ENCODE measurements at places on chromosomes 2 and 18.

- no peak for DNase-seq
These were observed 50.7 kb downstream of the DAPL1 start for GRCh38 chr2:158845859-158846258.

DNA sequence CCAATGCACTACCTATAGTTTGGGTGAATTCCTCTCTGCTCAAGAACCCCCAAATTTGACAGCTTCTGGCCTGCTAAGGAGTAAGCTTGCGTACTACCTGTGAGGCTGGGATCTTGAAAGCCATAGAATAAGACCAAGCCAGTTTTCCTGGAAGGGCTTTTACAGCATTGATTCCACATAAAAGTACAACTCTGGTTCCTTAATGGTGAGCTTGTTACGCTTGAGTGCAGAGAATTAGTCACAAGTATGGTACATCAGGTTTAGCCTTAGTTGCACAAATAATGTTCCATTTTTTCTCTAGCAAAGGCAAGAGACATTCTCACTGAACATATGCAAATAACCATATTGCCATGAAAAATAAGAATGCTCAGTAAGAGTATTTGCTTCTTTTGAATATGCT, 39.1 kb upstream of the STK39 start:
- DNase-seq = no peak

DNA sequence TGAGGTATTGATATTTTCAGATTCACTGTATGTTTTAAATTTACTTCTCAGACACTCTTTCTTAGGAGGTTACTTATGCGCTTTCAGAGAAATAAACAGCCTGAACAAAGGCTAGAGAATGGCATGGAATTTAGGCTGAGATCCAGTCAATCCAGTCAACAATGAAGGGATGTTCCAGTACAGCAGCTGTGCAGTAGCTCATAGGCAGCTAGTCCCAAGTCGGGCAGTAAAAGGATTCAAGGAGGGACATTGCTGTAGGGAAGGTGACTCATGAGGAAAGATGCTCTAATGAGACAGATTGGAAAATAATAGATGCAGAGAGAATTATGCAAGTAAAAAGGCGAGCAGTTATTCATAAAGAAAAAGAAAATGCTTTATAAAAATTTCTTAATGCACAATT, 397.9 kb upstream of the RGPD4 start:
- DNase-seq = no peak

- DNase-seq = peak; percentile 42
These were observed 2.3 kb downstream of the VAPA start for GRCh38 chr18:9916077-9916639.

DNA sequence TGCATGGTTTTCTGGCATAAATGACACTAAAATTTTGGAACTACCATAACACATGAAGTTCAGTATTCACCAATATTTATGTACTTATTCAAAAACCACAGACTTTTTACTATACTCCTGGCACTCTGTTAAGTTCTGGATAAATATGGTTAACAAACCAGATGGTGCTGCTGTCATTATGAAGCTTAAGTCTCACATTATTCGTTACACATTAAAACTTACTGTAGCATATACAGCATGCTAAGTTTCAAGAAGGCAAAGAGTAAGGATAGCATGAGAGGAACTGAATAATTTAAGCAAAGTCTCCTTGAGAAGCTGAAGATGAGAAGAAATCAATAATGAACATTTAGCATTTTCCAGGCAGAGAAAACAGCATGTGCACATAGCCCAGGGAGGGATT, 929.5 kb downstream of the NRXN1 start:
- no peak for DNase-seq

DNA sequence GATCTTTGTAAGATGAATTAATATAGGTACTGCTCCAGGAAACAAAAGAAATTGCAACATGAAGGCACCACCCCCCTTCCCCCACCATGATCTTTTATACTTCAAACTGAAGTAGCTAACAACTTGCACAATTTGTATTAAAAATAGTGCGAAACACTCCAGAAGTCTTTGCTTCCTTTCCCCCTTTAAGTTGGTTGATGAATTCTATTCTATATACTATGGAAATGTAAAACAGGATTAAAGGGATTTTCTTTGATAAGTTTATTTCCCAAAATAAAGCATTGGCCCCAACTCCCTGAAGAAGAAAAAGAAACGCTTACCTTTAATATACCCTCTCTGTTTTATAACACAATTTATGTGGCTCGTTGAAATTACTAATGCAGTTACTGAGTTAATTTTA, 227.1 kb downstream of the ARHGAP15 start:
- no peak for DNase-seq

- DNase-seq = peak; percentile 95
These were observed 185.6 kb upstream of the COL3A1 start for GRCh38 chr2:188788621-188789020.

DNA sequence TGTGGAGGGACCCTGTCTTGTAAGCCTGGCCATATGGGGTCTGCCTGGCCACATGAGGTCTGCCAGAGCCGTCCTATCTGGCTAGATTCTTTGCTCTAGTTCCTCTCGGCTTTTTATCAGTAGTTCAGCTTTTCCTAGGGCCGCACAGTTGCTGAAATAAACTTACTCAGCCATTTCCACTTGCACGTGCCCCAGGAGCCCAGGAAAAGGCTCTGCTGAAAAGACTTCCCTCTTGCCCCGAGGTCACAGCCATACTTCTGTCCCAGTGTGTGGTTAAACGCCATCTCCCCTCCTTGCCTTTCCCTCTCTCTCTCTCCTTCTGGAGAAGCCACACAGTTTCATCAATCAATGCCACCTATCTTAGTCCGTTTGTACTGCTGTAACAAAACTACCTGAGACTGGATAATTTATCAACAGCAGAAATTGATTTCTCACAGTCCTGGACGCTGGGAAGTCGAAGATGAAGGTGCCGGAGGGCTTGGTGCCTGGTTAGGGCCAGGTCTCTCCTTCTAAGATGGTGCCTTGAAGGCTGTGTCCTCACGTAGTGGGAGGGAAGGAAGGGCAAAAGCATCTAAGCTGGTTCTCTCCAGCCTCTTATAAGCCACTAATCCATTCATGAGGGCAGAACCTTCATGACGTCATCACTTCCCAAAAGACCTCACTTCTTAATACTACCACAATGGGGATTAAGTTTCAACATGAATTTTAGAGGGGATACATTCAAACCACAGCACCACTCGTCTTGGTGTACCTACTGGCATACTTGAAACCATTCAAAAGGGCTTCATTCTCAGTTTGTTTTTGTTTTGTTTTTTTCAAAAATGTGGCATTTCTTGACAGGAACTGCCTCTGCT, 11.2 kb upstream of the GALM start:
- no peak for DNase-seq

DNA sequence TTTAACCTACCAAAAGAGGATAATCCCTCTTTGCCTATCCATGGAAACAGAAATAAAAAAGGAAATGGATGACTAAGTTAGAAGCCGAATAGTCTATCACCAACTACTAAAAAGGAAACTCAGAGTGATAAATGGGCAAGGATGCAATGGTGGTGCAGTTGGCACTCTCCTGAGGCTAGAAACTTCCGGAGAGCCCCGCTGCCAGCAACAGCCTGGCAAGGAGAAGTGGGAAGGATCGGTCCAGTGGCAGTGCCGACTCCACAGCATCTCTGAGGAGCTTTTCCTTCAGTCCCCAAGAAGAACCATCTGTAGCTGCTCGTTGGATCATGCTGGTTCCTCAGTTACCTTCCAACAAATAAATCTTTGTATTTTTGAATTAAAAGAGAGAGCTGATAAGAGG, 74.7 kb downstream of the DPP4 start:
- DNase-seq = no peak

DNA sequence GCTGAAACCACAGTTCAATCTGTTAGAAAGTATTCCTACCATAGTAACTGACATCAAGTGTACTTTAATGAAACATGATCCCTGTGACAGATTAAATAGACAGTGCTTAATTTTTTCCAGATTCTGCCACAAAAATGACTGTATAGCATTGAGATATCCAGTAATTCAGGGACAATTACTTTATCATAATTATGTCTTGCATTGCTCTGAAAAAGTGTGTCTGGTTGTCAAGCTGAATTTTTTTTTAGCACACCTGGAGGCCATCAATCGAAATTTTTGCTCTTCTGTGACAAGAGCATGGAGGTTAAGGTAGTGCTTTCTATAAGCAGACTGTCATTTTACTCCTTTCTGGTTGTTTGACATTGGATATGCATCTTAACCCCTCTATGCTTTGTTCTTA, 1083.8 kb upstream of the NRXN1 start:
- no peak for DNase-seq
